ENCODE measurements at places on chromosomes 16 and 17.

- DNase-seq, result no peak
These were observed 42.6 kb upstream of the CDR2 start for GRCh38 chr16:22417019-22417418.

DNA sequence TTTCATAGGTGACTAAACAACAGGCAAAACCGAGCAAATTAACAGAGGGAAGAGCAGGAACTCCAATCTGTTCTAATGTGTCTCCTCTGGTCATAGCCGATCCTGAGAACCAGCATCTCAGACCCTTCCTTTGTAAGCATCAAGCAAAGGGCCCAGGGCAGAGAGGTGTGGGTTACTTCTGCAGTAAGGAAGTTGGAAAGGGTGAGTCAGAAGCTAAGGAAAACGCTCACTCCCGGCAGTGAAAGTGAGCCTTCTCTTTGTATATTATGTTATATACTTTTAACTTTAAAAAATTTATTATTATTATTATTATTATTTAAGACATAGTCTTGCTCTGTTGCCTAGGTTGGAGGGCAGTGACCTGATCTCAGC is 77.7 kb downstream of the MRM3 start:
- no peak for DNase-seq

DNA sequence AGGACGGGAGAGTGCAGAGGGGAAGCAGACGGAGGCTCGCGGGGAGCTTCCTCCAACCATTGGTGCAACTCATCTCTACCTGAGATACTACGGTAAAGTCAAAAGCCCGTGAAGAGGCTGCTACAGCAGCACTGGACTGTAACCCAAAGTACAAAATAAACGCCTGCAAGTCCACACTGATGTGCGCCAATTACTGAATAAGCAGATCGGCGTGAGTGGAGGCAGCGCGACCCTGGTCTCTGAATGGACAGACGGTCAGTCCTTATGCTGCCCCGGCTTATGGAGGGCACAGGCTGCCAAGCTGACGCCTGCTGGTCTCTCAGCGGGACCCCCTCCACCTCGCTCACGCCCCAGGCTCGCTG is 58.5 kb downstream of the LMF1 start:
- no peak for DNase-seq

DNA sequence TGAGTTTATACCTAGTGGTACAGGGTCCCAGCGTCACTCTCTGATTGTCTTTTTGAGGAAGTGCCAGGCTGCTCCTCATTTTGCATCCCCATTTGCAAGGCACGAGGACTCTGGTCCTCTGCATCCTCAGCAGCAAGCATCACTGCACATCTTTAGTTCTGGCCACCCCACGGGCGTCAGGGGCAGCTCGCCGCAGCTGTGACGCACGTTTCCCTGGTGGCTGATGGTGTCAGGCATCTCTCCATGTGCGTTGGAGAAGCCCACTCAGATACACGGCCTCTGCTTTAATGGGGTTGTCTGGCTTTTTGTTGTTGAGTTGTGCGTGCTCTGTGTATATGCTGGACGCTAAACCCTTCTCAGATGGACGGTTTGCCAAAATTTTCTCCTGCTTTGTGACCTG is 45.2 kb upstream of the ZNF469 start:
- DNase-seq, result no peak

DNA sequence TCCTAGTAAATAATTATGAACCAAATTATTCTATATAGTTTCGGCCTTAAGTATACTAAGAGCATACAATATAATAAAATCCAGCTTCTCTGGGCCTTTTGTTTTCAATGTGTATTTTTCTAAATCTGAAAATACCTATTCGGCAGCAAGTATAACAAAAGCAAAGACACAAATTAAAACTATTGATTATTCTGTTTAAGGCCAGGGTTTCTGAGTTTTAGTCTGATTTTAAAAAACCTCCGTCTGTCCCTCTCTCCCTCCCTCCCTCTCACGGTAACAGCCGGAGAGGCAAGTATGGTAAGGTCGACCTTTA is 1.5 kb downstream of the TOB1 start:
- no peak for DNase-seq

DNA sequence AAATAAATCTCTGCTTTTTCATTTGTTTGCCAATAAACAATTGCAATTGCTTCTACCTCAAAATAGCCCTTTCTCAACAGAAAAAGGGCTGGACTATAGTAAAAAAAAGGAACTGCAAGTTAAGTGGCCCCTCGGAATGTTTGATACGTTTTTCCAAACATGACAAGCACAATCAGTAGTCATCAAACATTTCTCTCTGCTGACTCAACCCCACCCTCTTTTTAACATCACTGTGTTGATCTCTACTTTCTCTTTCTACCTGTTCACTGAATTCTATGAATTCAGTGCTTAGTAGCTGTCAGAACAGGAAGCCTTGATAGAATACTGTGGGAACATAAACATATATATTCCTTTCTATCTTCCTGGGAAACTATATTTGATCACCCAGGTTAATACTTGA is 116.5 kb upstream of the AXIN2 start:
- no peak for DNase-seq

DNA sequence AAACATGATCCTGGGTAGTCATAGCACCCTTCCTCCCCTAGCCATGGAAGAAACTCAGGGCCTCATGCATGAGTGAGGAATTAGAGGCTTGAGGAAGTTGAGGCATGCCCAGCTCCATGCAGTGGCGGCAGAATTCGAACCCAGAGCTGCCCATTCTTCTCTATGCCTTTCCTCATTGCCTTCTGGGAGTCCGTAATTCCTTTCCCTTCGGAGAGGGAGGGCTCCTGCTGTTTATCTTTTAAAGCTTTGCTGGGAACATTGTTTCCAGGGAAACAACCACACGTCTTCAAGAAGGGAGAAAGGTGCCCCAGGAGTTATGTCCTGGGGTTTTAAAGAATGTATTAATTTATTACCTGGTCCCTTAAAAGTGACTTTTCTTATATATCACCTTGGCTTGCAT is 8.5 kb downstream of the CRISPLD2 start:
- DNase-seq, result no peak

DNA sequence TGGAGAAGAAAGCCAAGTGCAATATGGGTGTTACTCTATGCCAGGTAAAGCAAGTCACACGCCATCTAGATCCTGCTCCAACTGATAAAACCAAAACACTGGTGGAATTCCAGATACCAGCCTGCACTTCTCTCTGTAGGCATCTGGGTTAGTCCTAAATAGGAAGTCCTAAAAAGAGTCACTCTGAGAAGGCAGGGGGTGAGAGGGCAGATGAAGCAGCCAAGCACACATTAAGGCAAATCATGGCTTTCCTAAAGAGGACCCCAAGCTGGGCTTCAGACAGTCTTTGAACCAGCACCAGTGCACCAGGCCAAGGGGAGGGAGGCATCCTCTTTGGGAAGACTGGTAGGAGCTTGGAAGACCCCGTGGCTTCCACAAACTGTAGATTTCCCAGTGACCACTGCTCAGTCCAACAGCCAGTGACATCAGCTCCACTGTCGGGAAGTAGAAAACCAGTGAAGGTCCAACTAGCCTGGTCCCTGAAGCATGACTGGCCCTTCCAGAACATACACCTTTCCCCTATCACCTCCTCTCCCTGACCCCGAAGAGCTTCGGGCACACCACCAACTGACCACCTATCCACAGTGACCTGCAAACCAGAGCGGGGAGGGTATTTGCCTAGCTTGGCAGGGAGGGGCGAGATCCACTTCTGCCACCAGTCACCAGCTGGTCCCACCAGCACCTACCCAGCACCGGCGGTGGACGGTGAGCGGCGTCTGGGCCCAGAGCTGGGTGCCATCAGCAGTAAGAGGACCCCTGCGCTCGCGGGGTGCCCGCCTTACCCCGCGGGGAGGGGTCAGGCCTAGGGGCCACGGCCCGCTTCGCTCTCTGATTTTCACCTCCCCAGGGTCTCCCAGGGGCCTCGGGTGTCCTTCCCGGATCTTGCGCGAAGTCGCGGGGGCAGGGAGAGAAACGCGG is 1.0 kb downstream of the LITAF start:
- no peak for DNase-seq

DNA sequence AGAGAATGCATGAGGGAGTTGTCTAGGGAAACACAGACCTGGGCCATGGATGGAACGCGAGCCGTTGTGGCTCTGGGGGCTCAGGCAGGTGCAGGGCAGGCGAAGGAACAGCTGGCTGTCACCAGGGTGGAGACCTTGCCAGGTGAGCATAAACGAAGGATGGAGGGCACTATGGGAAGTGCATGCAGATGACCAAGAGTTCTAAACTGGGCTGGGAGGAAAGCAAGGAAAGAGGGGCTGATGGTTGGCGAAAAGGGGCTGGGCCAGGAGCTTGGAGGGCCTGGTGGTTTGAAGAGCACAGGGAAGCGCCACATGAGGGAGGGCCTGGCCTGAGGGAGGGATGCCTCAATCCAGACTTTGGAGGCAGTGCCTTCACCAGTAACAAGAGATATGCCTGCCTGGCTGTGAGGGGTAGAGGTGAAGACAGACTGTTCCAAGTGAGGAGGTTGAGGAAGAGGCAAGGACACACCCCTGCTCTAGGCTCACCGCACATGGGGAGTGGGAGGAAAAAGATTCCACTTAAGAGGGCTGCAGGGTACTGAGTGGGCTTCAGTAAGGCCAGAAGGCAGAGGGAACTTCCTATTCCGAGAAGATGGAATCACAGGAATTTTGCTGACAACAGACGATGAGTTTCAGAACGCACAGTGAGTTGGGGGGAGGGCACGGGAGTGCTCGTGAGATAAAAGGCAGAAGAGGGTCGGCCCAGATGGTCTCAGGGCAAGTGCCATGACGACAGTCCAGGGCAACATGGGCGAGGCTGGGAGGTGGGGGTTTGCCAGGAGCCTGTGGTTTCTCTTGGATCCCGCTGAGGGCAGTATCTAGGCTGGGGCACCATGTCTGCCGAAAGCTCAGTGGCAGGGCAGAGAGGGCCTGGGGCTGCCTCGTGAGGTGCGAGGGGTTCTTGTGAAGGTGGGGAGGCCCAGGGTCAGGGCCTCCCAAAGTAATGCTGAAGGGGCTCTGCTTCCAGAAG is 20.6 kb downstream of the B9D1 start:
- no peak for DNase-seq

DNA sequence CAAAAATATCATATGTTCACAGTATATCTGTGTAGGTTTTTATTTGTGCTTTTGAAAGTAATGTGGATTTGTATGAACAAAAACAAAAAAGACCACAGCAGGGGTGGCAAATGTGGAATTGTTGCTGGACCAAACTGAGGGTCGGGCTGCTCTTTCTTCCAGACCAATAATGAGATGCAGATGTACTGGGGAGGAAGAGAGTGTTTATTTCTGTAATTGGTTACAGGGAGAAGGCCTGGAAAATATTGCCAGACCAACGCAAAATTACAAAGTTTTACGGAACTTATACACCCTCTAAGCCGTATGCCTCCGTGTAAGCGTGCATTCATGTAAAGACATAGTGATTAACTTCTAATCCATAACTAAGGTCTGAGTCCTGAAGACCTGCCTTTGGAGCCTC is 353.9 kb upstream of the C16orf82 start:
- no peak for DNase-seq

DNA sequence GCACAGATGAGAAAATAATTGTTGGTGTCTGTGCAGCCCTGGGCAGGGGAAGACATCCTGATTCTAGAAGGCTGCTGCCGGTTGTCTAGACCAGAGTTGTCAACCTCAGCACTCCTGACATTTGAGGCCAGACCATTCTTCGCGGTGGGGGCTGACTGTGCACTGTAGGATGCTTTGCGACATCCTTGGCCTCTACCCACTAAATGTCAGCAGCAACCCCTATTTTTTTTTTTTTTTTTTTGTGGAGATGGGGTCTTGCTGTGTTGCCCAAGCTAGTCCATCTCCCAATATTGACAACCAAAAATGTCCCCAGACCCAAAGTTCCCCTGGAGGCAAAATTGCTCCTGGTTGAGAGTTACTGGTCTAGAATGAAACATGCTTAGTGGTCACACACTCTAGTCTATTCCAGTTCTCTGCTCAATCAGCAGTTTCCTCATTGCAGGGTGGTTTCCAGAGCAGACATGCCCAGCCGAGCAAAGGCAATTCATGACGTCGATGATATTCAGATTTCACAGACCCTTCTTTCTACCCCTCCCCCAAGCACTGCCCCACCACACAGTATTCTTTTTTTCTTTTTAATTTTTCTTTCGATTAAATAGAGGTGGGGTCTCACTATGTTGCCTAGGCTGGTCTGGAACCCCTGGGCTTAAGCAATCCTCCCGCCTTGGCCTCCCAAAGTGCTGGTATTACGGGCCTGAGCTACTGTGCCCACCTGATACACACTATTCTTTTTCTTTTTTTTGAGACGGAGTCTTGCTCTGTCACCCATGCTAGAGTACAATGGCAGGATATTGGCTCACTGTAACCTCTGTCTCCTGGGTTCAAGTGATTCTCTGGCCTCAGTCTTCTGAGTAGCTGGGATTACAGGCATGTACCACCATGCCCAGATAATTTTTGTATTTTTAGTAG is 9.0 kb downstream of the C17orf99 start:
- no peak for DNase-seq

GRCh38 chr17:77542011-77542410 is 401.2 kb downstream of the SEC14L1 start:
- DNase-seq, result no peak

DNA sequence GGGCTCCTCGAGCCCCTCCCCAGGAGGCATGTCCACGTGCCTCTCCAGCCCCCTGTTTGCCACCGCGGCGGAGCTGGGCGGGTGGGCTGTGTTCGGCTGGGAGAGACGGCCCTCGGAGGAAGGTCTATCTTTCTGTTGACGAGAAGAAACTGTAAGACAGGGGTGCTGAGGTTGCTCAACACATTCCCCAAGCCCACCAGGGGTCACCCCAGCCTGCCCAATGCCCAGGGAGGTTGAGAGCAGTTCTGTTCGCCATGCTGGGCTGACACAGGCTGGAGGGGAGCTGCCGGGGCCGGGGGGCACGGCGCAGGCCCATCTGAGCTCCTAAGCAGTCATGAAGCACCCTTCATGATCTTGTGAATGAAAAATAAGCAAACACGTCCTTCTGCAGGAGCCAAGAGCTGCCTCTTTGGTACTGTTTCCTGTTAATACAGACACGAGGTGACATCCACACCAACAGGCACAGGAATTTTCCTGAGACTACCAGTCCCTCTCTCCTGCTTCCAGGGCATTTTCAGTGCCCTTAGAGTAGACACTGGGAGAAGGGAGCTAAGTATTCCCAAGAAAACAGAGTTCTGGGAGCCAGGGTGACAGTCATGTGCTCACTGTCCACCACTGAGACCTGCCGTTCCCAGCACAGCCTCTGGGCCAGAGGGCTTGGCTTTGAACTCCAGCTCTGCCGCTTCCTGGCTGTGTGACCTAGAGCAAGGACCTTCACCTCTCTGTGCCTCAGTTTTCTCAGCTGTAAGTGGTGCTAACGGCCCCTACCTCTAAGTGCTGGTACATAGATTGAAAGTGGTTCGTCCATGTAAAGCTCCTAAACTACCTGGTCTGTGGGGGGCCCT is 9.2 kb downstream of the UBALD2 start:
- no peak for DNase-seq

- no peak for DNase-seq
These were observed 360.3 kb upstream of the ASIC2 start for GRCh38 chr17:33653399-33653788.
